ENCODE measurements at places on chromosomes 12 and 14.

DNA sequence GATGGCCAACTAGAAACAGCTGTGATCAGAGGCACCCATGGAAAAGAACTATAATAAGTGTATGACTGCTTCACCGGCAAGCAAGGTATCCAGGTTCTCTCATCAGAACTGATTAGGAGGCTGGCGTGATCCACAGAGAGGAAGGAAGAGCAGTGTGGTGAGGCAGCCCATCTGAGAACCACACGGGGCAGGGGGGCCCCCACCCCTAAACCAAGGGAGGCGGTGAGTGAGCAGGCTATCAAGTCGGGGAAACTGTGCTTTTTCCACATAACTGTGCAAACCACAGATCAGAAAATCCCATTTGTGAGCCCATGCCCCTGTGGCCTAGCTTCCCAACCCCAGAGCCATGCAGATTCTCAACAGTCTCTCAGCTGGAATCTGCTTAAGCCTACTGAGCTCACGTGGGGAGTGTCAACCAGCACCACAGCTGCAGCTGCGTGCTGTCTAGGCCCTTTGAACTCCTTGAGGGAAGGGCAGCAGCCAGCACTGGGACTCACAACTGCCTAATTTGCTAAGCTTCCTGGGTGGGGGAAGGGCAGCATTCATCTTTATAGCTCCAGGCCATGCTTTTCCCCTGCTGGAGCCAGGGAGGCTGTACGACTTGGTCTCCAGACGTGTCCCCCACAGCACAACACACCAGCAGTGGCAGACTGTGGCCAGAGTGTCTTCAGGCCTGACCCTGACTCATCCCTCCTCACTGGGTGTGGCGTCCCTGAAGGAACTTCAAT lies 444.4 kb upstream of the ATP2B1 start:
- no peak for DNase-seq

GRCh38 chr12:96811083-96811482 lies 96.0 kb upstream of the NEDD1 start:
- DNase-seq, result no peak

GRCh38 chr14:75968456-75968855 lies 13.3 kb downstream of the TGFB3 start:
- no peak for DNase-seq

GRCh38 chr14:52222901-52223300 lies 44.6 kb upstream of the PTGDR start:
- DNase-seq, result no peak

DNA sequence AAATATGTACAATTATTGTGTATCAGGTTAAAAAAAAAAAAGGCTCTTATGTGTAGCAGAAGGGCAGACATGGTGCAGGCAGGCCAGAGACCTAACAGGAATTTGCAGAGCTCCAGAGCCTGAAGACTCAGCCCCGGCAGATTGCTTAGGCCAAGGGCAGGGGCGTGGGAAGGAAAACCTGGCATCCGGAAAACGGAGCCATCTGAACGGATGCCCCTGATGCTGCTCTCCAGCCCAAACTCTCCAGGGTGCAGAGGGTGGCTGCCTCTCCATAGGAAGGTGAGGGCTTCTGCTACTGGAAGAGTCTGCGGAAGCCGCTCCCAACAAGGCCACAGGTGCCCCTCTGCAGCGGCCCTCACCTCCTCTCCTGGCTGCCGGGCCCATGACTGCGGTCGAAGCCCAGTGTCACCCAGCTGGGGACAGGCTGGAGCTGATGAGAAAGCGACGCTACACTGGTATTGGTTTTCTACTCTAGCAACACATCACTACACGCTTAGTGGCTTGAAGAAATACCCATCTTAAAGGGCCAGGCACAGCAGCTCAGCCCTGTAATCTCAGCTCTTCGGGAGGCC lies 19.4 kb downstream of the ACADS start:
- DNase-seq, result no peak

GRCh38 chr14:81802341-81802740 lies 268.7 kb upstream of the SEL1L start:
- no peak for DNase-seq

GRCh38 chr14:64718762-64719161 lies 14.5 kb downstream of the PLEKHG3 start:
- no peak for DNase-seq

DNA sequence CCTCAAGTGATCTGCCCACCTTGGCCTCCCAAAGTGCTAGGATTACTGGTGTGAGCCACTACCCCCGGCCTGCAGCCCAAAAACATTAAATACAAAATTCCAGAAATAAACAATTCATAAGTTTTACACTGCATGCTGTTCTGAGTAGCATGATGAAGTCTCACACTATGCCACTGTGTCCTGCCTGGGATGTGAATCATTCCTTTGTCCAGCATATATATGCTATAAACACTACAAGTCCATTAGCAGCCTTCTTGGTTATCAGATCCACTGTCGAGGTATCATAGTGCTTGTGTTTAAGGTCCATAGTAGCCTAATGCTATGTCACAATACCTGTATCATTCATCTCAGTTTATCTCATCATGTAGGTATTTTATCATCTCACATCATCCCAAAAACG lies 15.9 kb downstream of the INTS13 start:
- DNase-seq, result no peak

DNA sequence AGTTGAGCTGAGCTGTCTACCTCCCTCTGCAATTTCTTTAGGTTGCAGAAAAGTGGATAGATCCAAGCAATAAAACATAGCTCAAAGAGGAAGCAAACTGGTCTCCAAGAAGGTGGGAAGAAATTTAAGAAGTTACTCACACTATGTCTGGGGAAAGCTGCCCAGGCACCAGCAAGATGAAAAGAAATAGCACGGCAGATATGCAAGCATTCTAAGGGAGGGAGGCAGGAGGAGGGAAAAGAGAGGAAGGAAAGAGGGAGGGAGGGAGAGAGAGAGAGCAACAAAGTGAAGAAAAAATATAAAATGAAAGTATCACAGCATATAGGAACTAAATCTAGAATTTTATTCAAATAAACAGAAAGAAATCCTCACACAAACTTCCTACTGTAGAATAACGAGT lies 240.7 kb downstream of the APAF1 start:
- DNase-seq, result no peak

- peak; percentile 65 for DNase-seq
These were observed 37.1 kb downstream of the CMAS start for GRCh38 chr12:22083167-22083566.

DNA sequence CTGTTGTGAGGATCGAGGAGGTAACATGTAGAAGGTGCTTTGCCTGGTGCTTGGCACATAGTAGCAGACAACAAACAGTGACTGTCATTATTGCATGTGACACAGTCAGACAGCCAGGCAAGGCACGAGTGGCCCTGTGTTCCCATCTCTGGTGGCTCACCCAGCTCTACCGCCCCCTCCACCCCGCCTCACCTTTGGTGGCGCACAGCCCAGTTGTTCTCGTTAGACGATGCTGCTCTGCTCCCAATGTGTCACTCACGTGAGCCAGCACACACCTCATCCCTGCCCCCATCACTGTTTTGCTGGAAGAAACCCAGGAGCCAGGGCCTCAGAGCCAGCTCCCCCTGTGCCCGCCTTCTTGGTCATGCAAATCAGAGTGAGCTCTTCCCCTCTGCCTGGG lies 113.3 kb downstream of the CALM1 start:
- DNase-seq, result no peak

- no peak for DNase-seq
These were observed 26.2 kb downstream of the ATF1 start for GRCh38 chr12:50790081-50790480.

GRCh38 chr14:35504260-35504659 lies 29.7 kb upstream of the INSM2 start:
- no peak for DNase-seq

DNA sequence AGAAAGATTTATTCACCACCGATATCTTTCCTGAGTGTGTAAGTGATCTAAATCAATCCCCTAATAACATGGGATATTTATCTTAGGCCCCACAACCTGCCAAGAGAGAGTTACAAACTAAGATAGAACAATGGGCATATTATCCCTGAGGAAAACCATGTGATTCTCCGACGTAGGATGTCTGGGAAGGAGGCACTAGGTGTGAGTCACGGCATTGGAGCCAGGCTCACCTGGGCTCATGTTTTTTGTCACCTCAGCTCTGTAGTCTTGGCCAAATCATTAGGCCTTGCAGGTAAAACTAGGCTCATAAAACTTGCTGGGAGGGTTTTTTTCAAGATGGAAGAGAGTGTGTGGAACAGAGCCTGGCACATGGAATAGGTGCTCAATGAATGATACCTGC lies 129.7 kb upstream of the PLEKHG7 start:
- no peak for DNase-seq

- DNase-seq, result no peak
These were observed 194.8 kb downstream of the LRIG3 start for GRCh38 chr12:58725400-58726105.

GRCh38 chr12:59113831-59114615 lies 193.7 kb upstream of the LRIG3 start:
- DNase-seq, result peak; percentile 84

DNA sequence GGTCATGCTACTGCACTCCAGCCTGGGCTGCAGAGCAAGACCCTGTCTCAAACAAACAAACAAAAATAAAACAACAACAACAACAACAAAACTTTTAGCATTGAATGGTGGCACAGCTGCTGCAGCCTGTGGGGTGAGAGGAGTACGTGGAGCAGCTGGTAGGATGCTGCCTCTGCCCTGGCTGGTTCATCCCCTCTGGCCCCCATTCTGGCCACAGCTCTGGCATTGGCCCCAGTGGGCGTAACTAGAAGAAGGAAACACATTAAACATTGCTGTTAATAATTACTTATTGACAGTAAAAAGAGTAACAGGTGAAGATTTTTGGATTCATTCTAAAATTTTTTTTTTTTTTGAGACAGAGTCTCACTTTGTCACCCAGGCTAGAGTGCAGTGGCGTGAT lies 28.8 kb upstream of the C2CD5 start:
- DNase-seq, result no peak

DNA sequence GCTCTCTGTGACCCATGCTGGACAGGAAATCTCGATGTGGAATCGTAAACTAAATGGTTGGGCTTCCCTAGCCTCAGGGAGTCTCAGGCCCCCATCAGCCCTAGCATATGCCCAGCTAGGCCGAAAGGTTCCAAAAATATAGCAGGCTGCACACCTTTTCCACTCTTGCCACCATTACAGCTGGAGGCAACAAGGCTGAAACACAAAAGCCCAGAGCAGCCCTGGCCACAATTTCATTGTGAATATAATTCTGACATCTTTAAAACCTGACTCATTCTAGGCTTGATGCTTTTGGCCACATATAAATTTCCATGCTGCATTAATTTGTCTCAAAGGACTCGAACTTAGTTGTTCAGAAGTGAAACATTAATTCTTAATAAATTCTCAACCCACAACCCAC lies 382.2 kb downstream of the GRIN2B start:
- DNase-seq, result no peak

DNA sequence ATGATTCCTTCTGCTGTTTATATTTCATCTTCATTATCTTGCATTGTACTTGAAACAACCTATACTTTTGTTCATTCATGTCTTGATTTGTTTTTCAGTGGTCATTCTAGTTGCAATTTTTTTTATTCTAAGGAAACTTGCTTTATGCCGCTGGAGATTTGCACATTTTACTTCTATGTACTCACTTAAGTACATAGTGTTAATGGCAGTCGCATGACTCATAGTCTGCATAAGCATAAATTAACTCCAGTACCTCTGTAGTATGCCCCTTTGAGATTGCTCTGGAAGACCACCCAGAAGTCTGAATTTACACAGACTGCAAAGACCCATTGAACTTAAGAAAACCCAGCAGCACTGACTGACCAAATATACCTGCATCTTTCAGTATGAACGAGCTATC lies 77.0 kb downstream of the MSRB3 start:
- DNase-seq, result no peak

DNA sequence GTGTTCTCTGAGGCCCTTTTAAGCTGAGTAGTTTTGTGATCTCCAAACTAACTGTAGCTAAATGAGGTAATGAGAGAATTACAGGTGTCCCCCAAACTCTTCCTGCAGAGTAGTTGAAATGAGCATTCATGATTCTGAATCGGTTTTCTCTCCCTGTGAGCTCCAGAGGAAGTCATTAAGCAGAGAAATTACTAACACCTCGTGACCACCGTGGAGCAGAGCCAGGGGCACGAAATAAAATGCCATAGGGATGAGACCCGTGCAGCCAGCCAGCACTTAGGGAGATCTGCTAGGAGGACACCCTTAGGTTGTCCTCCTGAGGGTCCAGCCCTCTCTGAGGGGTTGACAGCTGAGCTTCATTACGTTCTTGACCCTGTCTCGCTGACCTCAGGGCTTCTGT lies 79.5 kb downstream of the SLC25A47 start:
- no peak for DNase-seq

- DNase-seq, result no peak
These were observed 69.6 kb downstream of the PTPN11 start for GRCh38 chr12:112488257-112488876.

- DNase-seq, result no peak
These were observed 60.4 kb upstream of the SINHCAF start for GRCh38 chr12:31386364-31386777.

All from OCI-M1 (cell line).